KG1 (cell line): ENCODE measurements at places on chromosomes 4 and X.
A peak's percentile ranks its signal among the peaks of the same experiment; 100 is the strongest.

GRCh38 chrX:13226214-13226613 lies 93.6 kb downstream of the ATXN3L start:
- no peak for DNase-seq

DNA sequence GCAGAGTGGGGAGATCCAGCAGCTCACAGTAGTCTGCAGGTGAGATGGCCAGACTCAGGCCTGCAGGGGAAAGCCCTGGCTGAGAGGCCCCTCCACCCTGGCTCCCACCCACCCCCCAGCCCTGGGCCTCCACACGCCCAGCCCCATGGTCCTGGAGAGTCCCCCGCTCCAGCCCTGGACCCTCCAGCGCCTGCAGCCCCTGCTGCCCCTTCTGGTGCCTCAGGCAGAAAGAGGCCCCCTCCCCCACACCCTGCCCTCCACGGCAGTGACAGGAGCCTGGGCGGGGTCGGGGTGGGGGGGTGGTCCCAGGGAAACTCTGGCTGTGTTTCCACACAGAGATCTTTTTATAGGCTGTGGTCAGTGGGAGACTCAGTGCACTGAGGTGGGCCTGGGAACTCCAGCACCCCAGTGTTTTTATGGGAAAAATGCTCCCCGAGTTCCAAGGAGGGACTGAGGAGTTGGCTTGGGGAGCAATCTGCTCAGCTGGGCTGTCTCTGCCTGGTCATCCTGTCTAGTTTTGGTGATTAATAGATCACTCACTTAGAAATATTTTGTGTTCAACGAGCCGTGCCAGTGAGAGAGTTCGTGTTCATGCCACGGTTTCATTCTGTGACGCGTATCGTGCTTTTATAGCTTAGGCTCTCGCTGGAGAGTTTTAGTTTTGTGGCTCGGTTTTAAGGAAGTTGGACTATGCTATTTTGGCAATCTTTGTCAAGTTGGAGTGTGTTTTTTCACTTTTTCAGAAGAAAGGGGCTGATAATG lies 53.1 kb upstream of the HGFAC start:
- peak; percentile 20 for DNase-seq

- no peak for DNase-seq
These were observed at the start of gene BMPR1B for GRCh38 chr4:94757192-94758140. Gene BMPR1B, plus strand, starts transcription at chr4:94757955. Its CDS starts 346,470 bp downstream, at chr4:95104425.

- DNase-seq: no peak
These were observed 97.9 kb downstream of the ARHGEF9 start for GRCh38 chrX:63686878-63687714.

DNA sequence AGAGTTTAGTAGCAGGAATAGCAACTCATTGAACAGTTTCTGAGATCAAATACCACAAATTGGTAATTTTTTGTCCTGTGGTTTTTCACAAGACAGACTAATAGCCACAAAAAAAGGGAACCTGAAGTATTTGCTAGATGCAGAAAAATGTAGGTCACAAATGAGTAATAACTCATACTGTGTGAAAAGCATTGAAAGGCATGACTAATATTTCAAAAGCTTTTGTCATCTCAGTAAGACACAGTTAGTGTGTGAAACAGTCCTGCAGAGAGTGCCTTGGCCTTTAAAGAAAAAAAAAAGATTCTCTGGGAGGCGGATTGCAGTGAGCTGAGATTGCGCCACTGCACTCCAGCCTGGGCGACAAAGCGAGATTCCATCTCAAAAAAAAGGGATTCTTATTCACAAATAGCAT lies 31.4 kb upstream of the SLC25A31 start:
- no peak for DNase-seq

- no peak for DNase-seq
These were observed 24.3 kb upstream of the HGFAC start for GRCh38 chr4:3417448-3417847.

GRCh38 chr4:57234252-57234775 lies 124.1 kb upstream of the IGFBP7 start:
- DNase-seq: no peak

- DNase-seq: no peak
These were observed 404.4 kb upstream of the RASGEF1B start for GRCh38 chr4:81876106-81876505.

DNA sequence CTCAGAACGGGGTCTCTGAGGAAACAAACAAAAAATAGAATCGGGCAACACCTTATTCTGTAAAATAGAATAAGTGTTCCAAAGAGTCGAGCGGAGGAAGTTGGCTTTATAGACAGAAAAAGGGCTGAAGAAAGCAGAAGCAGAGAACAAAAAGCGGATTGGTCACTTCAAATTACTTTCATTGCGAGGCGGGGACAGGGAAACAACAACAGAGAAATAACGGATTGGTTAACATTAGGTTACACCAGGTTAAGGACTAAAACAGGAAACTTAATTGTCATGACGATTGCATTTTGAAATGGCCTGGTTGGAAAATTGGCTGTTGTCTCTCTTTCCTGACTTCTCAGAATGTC lies 433 bp upstream of the COQ2 start:
- peak; percentile 66 for DNase-seq

- DNase-seq: peak; percentile 7
These were observed 104.7 kb upstream of the BCOR start for GRCh38 chrX:40202456-40202855.

DNA sequence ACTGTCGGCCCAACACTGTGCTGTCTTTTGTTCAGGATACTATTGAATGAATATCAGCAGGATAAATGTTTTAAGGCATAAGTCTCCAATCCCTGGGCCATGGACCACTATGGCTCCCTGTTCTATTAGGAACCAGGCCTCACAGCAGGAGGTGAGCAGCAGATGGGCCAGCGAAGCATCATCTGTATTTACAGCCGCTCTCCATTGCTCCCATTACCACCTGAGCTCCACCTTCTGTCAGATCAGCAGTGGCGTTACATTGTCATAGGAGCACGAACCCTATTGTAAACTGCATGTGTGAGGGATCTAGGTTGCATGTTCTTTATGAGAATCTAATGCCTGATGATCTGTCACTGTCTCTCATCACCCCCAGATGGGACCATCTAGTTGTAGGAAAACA lies 3.7 kb upstream of the APLN start:
- DNase-seq: no peak

DNA sequence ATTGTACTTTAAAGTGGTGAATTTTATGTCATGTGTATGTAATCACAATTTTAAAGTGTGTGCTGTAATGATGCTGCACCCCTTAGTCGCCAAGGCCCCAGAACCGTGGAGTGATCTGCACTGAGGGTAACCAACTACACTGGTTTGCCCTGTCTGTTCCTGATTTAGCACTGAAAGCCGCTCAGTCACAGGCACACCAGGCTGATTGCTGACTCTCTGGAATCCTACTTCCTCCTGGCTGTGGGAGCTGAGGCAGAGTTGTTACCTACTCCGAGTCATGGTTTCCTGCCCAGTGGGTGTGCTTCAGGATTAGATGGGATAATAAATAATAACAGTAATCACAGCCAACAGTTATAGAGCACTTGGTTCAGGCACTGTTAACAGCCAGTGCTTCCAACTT lies 645.4 kb downstream of the BCOR start:
- no peak for DNase-seq

GRCh38 chr4:140222171-140222570 lies 68.2 kb upstream of the MAML3 start:
- DNase-seq: no peak

DNA sequence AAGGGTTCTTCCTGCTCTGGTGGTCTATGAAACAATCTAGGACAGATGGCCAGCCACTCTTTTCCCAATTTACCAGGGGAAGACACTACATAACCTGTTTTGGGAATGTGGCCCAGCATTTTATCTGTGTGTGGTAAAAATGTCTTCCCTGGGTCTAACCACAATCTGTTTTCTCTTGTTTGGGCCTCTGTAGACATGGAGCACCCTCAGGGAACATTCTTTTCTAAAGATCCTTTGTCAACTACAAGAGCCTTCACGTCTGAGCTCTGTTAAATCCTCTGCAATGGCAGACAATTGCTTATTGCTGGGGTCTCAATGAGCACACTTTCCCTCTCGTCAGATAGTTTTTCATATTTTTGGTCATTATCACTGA lies 35.5 kb downstream of the PLAC1 start:
- no peak for DNase-seq

- DNase-seq: no peak
These were observed 39.6 kb downstream of the TMEM164 start for GRCh38 chrX:110042496-110042895.

GRCh38 chrX:28966331-28966730 lies 379.1 kb downstream of the IL1RAPL1 start:
- no peak for DNase-seq

DNA sequence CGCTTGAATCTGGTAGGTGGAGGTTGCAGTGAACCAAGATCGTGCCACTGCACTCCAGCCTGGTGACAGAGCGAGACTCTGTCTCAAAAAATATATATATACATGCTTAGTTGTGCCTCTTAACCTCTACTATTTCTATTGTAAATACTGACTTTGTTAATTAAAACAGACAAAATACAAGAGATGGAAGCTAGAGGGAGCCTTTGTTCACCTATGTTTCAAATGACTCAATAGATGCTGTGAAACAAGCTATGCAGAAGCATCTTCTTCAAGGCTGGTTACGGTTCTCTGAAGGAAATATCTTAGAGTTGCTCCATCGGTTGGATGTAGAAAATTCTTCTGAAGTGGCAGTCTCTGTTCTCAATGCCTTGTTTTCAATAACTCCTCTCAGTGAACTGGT lies 6.2 kb downstream of the NCAPG start:
- DNase-seq: no peak

GRCh38 chr4:16187455-16187854 lies 38.8 kb downstream of the TAPT1 start:
- no peak for DNase-seq

DNA sequence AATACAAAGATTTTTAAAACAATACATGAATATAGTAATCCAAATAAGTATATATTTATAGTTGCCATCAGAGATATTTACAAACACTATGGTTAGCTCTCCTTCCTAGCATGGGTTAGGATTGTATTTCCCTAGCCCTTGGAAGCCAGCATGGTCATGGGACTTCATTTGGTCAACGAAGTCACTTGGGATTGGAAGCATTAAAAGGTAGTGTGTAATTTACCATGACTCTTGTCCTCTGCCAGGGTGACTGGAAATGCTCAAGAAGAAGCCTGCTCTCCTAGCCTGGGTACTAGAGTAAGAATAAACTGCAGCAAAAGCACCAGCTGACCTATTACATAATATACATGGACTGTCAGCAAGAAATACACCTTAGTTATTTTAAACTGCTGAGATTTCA lies 102.9 kb downstream of the COL25A1 start:
- DNase-seq: no peak
